ENCODE measurements at places on chromosomes 2 and 18.
A peak's percentile ranks its signal among the peaks of the same experiment; 100 is the strongest.

DNA sequence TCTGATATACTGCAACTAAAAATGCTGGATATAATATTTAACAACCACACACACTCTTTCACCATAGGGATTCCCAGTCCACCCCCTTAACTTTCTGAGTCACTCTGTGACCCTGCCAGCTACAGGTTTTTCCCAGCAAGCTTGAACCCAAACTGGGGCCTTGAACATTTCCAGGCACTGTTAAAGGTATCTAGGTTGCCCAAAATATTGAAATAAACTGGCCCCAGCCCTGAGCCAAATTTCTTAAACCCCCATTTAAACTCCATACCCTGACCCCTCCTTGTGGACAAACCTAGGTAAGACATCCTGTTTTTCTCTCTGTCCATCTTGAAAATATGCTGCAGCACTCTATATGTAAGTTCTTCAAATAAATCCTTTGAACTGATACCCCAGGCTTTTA is 19.7 kb upstream of the DCTN1 start:
- DNase-seq = no peak

DNA sequence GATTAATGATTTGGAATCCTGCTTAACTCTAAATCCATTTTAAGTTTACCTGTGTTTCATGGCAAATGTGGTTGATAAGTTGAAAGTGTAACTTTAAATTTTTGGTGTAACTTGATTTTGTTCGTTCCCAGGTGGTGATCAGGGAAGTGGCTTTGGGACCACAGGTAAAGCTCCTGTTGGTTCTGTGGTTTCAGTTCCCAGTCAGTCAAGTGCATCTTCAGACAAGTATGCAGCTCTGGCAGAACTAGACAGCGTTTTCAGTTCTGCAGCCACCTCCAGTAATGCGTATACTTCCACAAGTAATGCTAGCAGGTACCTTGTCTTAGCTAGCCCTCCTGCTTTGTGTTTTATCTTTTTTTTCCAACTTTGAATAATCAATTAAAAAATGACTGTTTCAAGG is 62.8 kb downstream of the AGFG1 start:
- DNase-seq = no peak

GRCh38 chr2:221896505-221897151 is 324.5 kb upstream of the EPHA4 start:
- DNase-seq = peak; percentile 85

GRCh38 chr18:49008716-49009115 is 58.0 kb upstream of the SMAD7 start:
- no peak for DNase-seq

DNA sequence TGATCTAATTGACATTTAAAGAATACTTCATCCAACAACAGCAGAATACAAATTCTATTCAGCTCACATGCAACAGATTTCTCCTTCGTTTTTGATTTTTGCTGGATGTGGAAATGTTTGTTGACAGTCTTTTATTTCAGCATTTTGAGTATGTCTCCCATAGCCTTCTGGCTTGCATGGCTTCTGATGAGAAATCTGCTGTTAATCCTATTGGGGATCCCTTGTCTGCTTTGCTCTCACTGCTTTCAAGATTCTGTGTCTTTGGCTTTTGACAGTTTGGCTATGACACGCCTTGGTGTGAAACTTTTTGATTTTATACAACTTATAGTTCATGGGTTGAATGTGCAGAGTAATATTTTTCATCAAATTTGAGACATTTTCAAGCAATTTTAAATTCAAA is 44.7 kb downstream of the TRABD2A start:
- DNase-seq = no peak

- DNase-seq = no peak
Measured at GRCh38 chr2:231523451-231524285, 6.6 kb downstream of the NMUR1 start.

GRCh38 chr18:36568487-36568886 is 260.3 kb downstream of the TPGS2 start:
- DNase-seq = no peak

DNA sequence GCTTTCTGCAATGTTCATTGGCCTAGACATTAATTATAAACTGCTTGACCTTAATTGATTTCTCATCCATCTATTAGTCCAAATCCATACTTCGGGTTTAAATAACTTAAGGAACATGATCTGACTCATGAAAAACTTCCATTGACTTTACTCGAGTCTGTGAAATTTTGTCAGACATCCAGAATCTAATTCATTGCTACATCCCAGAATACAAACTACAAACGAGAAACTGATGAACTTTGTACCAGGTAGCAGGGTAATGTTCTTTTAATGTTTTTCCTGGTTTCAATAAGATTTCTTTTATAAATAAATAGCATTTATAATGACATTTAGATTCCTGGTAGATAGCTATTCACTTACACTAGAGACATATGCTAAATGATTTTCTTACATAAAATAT is 36.0 kb upstream of the IKZF2 start:
- no peak for DNase-seq

GRCh38 chr2:171568089-171568488 is 45.8 kb downstream of the CYBRD1 start:
- DNase-seq = no peak

DNA sequence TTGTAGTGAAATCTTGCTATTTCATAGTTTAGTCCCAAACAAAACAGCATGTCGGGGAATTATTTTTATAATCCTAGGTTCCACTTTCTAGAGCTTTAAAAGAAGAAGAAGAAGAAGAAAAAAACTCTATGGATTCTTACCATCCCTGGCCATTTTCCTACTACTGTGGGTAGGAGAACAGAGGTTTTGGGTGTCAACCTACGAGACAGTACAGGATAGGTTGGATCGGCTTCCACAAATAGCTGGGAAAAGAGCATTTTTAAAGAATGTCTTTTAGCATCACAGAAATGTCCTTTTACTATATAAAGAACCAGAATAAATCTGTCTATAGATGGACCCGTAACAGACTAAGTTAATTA is 65.2 kb downstream of the RBMS1 start:
- DNase-seq = no peak

DNA sequence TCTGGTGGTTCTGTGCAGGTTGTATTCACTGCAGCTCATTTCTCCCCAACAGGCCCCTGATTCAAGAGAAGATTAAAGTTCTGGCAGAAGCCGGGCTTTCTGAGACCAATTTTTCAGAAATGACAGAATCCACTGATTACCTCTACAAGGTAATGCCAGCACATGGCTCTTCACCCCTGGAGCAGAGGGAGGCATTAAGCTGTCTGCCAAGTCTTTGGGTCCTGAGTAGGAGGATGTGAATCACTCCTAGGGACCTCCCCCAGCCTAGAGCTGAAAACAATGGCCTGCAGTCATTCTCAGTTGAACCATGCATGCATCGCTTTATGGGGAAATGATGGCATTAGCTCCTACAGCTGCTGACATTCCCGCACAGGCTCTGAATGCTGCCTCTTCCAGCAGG is 20.5 kb upstream of the RPL37A start:
- no peak for DNase-seq

- DNase-seq = peak; percentile 38
Measured at GRCh38 chr2:83364264-83364663, 1094.8 kb downstream of the SUCLG1 start.

DNA sequence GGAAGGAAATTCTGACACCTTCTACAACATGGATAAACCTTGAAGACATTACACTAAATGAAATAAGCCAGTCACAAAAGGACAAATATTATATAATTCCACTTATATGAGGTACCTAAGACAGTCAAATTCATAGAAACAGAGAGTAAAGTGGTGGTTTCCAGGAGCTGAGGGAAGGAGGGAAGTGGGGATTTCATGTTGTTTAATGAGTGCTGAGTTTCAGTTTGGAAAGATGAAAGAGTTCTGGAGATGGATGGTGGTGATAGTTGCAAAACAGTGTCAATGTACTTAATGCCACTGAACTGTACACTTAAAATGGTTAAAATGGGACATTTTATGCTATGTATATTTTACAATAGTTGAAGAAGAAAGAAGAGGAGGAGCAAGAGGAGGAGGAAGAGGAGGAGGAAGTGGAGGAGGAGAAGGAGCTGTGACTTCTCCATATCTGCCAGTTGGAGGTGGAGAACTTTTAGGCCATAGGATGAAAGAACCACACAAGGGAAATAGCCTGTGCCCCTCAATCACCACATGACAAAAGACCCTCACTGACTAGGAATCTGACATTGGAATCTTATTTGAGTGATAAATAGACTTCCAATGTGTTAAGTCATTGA is 55.3 kb upstream of the LGALSL start:
- DNase-seq = no peak

All from fibroblast of gingiva (primary cell).